Left lung (tissue), 14 donors: ENCODE measurements at places on chromosomes 13 and 19. TPM values are rescaled to one million over a fixed set of nuclear protein-coding genes. Genes with fewer than 3 reads are reported as not detected.

FAM83E gene
- total RNA-seq = 15.5 TPM

STOML3 gene
- not detected for total RNA-seq

GPR4 gene
- 9.5 TPM for total RNA-seq

DNA sequence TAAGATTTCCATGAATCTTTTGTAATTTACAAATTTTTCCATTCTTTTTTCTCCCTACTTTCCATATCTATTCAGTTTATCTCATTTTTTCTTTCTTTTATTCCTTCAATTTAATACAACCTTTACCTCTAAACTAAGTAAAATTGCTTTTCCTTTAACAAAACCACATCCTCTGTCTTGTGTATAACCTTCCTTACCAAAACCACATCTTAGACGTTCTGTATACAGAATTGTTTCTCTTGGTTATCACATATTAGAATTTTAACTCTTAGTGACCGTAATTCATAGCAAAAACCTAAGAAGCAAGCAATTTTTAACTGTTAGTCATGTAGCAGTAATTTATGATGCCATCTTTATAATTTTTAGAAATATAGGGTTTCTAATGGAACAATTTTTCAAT, 15.0 kb downstream of the PPP5C start:
- DNase-seq = no peak
- H3K27me3 ChIP-seq = no peaks in the 10 kb centered on the region
- H3K36me3 ChIP-seq = peaks cover 44% of the 10 kb centered on the region
- no peaks in the 10 kb centered on the region for H3K4me1 ChIP-seq
- no peak overlapping the region for H3K4me3 ChIP-seq

DNA sequence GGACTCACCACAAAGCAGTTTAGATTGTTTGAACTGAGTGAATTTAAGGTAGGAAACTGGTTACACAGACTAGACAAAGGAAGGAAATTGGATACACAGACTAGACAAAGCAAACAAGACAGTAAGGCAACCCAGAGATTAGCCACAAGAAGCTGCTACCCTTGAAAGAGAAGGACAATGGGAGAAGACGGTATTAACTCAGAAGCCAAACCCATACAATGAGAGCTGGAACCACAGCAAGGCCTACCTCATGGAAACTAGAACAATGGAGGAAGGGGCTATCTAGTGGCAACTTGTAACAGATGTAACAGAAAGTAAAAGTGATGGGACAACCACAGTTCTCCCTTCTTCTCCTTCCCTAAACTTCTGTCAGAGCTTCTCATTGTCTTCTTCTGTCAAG, 410.9 kb upstream of the SPRY2 start:
- H3K27me3 ChIP-seq = no peaks in the 10 kb centered on the region
- no peak for DNase-seq
- H3K27ac ChIP-seq = no peak overlapping the region
- no peak overlapping the region for H3K4me3 ChIP-seq
- no peaks in the 10 kb centered on the region for H3K4me1 ChIP-seq

- H3K4me1 ChIP-seq = peaks cover 35% of the 10 kb centered on the region
- no peak overlapping the region for H3K27ac ChIP-seq
- H3K27me3 ChIP-seq = no peaks in the 10 kb centered on the region
- H3K4me3 ChIP-seq = no peak overlapping the region
These were observed 80.4 kb downstream of the LRCH1 start for GRCh38 chr13:46633416-46633815.

GRCh38 chr13:25167382-25168174, 4.5 kb downstream of the AMER2 start:
- no peak overlapping the region for H3K27ac ChIP-seq
- no peaks in the 10 kb centered on the region for H3K4me1 ChIP-seq
- peaks cover 50% of the 10 kb centered on the region for H3K27me3 ChIP-seq
- H3K36me3 ChIP-seq = no peaks in the 10 kb centered on the region

GRCh38 chr19:13302526-13303270, 152.5 kb downstream of the IER2 start:
- peaks cover 14% of the 10 kb centered on the region for H3K27me3 ChIP-seq
- H3K27ac ChIP-seq = no peak overlapping the region
- peaks cover 7% of the 10 kb centered on the region for H3K4me1 ChIP-seq
- no peak overlapping the region for H3K4me3 ChIP-seq

GRCh38 chr19:10095948-10096614, 6.4 kb downstream of the ANGPTL6 start:
- peaks cover 3% of the 10 kb centered on the region for H3K4me1 ChIP-seq
- H3K4me3 ChIP-seq = peak overlapping the region; percentile 48
- peak; percentile 87 for DNase-seq
- no peaks in the 10 kb centered on the region for H3K27me3 ChIP-seq

DNA sequence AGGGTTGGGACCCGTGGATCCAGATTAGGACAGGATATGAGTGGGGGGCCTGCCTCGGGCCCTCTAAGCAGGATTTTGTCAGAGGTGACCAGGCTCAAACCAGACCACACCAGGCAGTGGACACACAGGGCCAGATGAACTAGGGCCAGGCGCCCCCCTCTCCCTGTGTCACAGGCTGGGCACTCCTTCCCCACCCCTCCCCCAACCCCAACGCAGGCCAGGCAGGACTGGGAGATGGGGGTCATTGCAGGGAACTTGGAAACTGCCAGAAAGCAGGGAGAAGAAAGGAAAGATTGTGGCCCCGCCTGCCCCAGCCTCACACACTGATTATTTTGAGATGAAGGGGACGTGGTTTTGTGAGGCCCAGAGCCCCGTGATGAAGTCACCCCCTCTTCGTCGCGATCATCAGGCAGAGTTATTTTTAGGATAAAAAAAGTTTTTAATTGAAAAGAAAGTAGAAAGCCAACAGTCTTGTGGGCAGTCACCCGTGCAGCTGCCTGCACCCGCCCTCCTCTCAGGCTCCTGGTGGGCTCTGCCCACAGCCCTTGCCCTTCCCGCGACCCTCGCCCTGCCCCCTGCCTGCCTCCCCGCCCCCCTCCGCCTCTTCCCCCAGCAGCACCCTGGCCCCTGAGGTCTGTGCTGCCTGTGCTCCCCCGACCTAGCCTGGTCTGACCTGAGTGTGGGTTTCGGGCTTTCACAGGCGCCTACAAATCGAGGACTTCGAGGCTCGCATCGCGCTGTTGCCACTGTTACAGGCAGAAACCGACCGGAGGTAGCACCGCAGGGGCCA, 1.9 kb upstream of the YJEFN3 start:
- DNase-seq = no peak
- no peak overlapping the region for H3K27ac ChIP-seq
- no peaks in the 10 kb centered on the region for H3K4me1 ChIP-seq
- H3K27me3 ChIP-seq = no peaks in the 10 kb centered on the region
- H3K36me3 ChIP-seq = no peaks in the 10 kb centered on the region
- H3K4me3 ChIP-seq = no peak overlapping the region

- no peak overlapping the region for H3K4me3 ChIP-seq
- H3K27me3 ChIP-seq = no peaks in the 10 kb centered on the region
- H3K27ac ChIP-seq = no peak overlapping the region
- H3K36me3 ChIP-seq = no peaks in the 10 kb centered on the region
- no peaks in the 10 kb centered on the region for H3K4me1 ChIP-seq
These were observed 284.6 kb downstream of the DNAJC15 start for GRCh38 chr13:43307921-43308433.

- no peaks in the 10 kb centered on the region for H3K4me1 ChIP-seq
- H3K4me3 ChIP-seq = no peak overlapping the region
- no peaks in the 10 kb centered on the region for H3K27me3 ChIP-seq
- no peak overlapping the region for H3K27ac ChIP-seq
These were observed 56.0 kb upstream of the DOCK9 start for GRCh38 chr13:99033814-99034213.

DNA sequence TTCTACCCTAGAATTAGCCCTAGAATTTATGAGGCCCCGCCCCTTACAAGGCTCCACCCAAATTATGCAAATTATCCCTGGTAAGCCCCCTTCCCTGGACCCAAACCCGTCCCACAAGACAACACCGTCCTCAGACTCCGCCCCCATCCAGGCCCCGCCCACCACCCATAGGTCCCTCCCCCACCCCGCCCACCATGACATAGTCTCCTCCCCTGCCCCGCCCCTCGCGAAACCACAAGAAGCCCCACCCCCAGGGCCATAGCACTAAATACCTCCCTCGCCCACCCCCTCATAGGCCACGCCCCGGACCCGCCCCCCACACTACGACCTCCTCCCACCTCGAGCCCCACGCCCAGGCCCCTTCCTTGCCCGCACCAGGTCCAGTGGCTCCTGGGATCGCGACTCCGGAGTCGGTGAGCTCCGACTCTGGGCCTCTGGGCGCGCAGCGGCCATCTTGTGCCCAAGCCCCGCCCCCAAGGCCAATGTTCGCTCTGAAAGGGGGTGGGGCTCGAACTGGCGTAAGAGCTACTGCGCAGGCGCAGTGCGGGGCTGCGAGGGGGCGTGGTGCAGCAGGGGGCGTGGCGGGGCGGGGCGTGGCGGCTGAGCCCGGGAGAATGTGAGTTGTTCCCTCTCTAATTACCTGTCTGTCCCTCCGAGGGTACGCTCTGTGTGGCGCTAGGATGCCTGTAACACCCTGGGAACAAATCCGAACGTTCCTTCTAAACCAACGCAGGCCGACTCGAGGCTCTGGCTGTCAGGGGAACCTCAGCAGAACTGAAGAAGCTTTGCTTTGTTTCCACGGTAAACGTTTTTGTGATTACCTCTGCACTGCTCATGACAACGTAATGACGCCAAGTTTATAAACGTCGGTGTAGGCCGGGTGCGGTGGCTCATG, at the start of gene ZNF784:
Gene ZNF784, minus strand, starts transcription at position 458 of the 895 bp plus-strand sequence. Its CDS starts 5 bp downstream, at position 453.
- DNase-seq = peak; percentile 96
- H3K27ac ChIP-seq = peak within 1 kb of the TSS; percentile 88
- H3K4me3 ChIP-seq = peak within 1 kb of the TSS; percentile 30

DNA sequence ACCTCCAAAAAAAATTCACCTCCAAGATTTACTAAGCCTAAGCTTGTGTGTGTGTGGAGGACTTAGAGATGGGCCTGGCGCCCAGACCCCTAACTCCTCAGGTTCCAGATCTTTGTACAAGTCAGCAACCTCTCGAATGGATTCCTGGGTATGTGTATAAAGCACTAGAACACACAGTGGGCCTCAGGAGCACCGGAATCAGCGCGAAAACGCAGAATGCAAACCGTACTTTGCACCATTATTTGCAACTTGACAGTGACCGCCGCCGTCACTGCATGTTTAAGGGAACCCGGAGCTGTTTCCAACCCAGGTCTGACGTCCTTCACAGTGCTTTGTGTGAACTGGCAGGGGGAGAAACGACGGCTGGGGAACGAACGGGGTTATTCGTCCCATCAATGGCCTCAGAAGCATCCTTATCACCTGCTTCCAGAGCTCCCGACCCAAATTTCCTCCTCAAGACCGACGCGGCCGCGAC, 688 bp downstream of the ZNF606 start:
- H3K27me3 ChIP-seq = no peaks in the 10 kb centered on the region
- H3K27ac ChIP-seq = peak overlapping the region; percentile 86
- DNase-seq = no peak
- no peaks in the 10 kb centered on the region for H3K36me3 ChIP-seq
- H3K4me1 ChIP-seq = peaks cover 31% of the 10 kb centered on the region

- no peaks in the 10 kb centered on the region for H3K36me3 ChIP-seq
- no peaks in the 10 kb centered on the region for H3K27me3 ChIP-seq
- H3K4me3 ChIP-seq = peak overlapping the region; percentile 93
- peak; percentile 91 for DNase-seq
- H3K4me1 ChIP-seq = peaks cover 23% of the 10 kb centered on the region
These were observed 678 bp downstream of the ISOC2 start for GRCh38 chr19:55460670-55461258.

DNA sequence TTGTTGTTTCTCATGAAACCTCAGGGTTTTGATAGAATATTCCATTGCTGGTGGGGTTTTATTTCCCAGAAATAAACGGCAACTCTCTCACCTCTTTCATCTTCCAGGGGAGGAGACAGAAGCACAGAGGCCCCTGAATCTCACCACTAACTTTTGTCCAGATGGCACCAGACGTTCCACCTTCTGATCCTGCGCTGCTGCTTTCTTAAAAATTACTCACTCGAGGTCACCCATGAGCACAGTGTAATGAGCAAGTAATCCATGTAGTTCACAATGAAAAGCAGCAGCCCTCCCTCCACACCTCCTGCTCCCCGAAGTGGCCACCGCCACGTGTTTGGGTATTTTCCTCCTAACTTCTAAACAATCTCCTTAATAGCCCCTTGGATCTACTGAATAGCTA, 51.3 kb downstream of the TEX29 start:
- H3K36me3 ChIP-seq = no peaks in the 10 kb centered on the region
- no peak overlapping the region for H3K27ac ChIP-seq
- no peak overlapping the region for H3K4me3 ChIP-seq
- no peaks in the 10 kb centered on the region for H3K27me3 ChIP-seq
- DNase-seq = no peak

DNA sequence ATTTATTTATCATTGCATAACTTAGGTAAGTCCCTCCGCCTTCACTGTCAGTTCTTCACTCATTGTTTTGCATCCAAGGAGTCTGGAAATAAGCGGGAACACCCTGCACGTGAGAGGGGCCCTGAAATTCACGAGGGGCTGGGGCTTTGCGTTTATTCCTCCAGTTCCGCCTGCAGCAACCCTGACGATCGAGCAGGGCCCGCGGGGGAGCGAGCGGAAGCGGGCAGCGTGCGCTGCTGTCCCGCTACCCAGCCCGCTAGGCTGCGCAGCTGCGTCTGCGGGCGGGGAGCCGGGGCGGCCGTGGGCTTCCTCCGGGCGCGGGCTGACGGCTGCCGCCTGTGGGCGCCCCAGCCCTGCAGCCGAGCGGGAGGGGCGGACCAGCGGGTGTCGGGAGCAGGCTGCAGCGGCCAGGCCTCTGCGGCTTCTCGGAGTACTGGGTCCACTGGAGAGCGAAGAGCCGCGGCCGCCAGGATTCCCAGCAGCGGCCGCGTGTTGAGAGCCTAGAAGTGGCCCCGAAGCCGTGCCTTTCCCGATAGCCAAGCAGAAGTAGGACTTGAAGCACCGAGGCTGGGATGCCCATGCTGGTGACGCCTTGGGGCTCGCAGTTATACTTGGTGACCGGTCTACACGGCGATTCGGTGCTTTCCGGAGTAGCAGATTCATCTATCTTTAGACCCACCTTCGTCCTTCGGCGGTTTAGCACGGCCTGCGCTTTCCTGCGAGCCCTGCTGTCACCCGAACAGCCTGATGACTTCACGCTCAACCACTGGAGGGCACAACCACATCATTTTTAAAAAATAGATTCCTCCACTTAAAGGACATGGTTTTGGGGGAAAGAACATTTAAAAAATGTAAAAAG, 32.9 kb upstream of the SACS start:
- H3K4me1 ChIP-seq = peaks cover 16% of the 10 kb centered on the region
- H3K27me3 ChIP-seq = no peaks in the 10 kb centered on the region
- H3K36me3 ChIP-seq = no peaks in the 10 kb centered on the region
- peak overlapping the region; percentile 44 for H3K4me3 ChIP-seq
- H3K27ac ChIP-seq = peak overlapping the region; percentile 79
- DNase-seq = peak; percentile 69

GRCh38 chr13:44651724-44652123, 75.6 kb upstream of the TSC22D1 start:
- H3K4me1 ChIP-seq = no peaks in the 10 kb centered on the region
- no peak overlapping the region for H3K27ac ChIP-seq
- no peak for DNase-seq
- no peaks in the 10 kb centered on the region for H3K27me3 ChIP-seq
- no peak overlapping the region for H3K4me3 ChIP-seq
